ENCODE measurements at places on chromosomes 5 and 9. TPM values are rescaled to one million over a fixed set of nuclear protein-coding genes. Genes with fewer than 3 reads are reported as not detected.

EQTN gene
- not detected for total RNA-seq

BHMT gene
- total RNA-seq, result not detected

TRIM32 gene
- total RNA-seq, result 30.5 TPM

TICAM2 gene
- total RNA-seq, result 4.3 TPM

SLIT3 gene
- 69.2 TPM for total RNA-seq

NEURL1B gene
- total RNA-seq, result 11.3 TPM

BARHL1 gene
- total RNA-seq, result not detected

CDX1 gene
- 0.91 TPM for total RNA-seq

PCDHB11 gene
- 0.69 TPM for total RNA-seq

RNF180 gene
- 7.6 TPM for total RNA-seq

MUSK gene
- total RNA-seq, result 0.10 TPM

FEM1C gene
- 31.9 TPM for total RNA-seq

TMEM252 gene
- total RNA-seq, result not detected

RABL6 gene
- 65.1 TPM for total RNA-seq

CKMT2 gene
- total RNA-seq, result 15.1 TPM

PCDHGA6 gene
- total RNA-seq, result 6.7 TPM

SPACA9 gene
- total RNA-seq, result 4.0 TPM

TJP2 gene
- 20.2 TPM for total RNA-seq

ARL14EPL gene
- not detected for total RNA-seq

OLFML2A gene
- 1.3 TPM for total RNA-seq

ITGA2 gene
- 167 TPM for total RNA-seq
